ENCODE measurements at places on chromosomes 2 and 18.

DNA sequence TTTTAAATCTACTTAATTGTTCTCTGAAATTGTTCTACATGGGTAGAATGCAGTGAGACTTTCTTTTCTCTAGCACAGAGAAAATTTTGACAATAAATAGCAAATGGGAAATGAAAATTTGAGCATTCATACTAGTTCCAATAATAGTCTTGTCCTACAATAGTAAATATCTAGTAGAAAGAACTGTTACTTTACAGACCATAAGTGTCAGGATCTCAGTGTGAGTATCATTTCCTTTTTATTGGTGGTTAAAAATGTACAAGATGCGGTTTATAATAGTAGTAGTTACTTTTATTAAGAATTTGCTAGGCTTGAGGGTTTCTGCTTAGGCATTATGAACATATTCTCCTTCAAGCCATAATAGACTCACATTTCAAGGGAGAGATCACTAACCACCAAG lies 43.2 kb downstream of the KCNE4 start:
- DNase-seq = no peak

GRCh38 chr2:106830191-106830590 lies 55.8 kb downstream of the ST6GAL2 start:
- no peak for DNase-seq

- no peak for DNase-seq
These were observed 555.2 kb upstream of the FANCL start for GRCh38 chr2:58796239-58796910.

- no peak for DNase-seq
These were observed 9.4 kb upstream of the IL1RL1 start for GRCh38 chr2:102301867-102302362.

DNA sequence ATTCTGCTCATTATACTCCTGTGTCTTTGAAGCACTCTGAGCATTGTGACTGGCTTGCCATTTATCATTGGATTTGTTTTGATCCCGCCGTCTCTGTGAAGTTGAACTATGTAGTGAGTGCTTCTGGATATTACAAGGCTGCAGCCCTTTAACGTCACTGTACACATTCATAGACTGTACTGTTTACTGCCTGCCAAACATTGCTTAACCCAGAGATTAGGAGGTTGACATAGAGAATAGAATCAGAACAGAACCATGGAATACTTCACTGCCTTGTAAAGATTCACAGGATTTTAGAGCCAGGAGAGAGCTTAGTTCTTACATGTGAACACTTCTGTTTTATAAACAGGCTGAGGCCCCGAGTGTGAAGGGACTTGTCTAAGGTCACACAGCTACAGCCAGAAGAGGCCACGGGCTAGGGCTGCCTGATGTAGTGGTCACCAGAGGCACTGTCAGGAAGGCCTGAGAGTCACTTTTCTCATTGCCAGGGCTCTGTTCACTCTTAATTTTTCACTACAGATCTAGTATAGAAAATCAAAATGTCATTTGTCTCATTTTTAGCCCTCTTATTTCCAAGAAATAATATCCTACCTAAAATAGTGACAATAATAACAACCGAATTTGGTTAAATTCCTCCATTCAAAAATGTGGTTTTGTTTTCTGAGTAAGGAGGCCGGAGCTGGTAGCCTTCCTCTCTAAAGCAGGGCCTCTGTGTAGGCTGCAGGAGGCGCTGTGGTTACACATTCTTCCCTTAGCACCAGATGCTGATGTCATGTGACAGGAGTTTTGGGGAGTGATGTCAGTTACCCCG lies 87.9 kb downstream of the UGGT1 start:
- DNase-seq = peak; percentile 65

GRCh38 chr2:73101626-73102256 lies 11.0 kb downstream of the RAB11FIP5 start:
- no peak for DNase-seq

- no peak for DNase-seq
These were observed 42.9 kb upstream of the SLC35F5 start for GRCh38 chr2:113799375-113799774.

DNA sequence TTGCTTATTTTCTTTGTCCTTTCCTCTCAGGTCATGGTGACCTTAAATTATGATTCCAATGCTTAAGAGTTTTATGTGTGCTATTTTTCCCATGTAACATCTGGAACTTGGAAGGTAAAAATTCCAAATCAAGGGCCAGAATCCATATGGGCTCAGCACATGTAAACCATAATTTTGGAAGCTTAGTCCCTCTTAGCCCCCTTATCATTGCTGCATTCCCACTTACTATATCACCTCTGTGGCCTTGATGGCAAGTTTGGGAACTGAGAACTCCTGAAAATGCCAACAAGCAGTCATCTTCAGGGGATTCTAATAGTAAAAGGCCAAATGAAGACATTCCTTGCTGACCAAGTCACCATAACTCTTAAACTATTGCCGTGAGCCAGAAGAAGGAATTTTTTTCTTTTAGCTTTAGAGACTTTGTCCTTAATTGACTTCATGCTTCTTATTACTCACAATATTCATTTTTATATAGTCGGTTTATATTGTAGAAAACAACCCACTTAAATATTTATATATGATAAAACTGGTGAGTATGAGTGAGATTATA lies 251.4 kb downstream of the SLC8A1 start:
- no peak for DNase-seq

GRCh38 chr2:14761118-14761517 lies 128.6 kb downstream of the LRATD1 start:
- no peak for DNase-seq

All from hippocampal formation (tissue), 2 donors.